Lower leg skin (tissue), 4 donors: ENCODE measurements at places on chromosomes 4 and X.

- DNase-seq: no peak
Observed at GRCh38 chr4:120723986-120724385, 198.5 kb downstream of the PRDM5 start.

DNA sequence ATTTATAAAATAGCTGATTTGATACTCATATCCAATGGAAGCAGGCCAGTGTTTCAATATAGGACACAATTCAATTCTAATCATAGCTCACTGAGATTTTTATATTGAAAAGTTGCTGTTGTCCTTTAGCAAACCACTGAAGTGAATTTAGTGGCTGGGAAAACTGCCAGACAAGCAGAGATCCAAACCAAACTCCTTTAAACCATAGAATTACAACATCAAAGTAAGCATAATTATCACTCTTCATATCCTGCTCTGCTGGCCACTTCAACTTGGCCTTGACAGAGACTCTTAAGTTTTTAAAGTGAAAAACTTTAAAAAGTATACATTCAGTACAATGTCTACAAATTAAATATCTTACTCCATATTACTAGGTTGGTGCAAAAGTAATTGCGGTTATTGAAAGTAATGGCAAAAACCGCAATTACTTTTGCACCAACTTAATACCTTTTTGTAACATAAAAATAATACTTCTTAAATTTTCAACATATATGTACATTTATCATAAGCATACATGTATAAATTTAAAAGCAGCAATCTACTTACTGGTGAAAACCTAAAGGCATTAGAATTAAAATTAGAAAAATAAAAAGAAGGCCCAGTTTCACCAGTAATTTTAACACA lies 433.0 kb downstream of the PCDH10 start:
- DNase-seq: no peak

- DNase-seq: no peak
Observed at GRCh38 chr4:151653548-151653918, 107.3 kb downstream of the GATB start.

DNA sequence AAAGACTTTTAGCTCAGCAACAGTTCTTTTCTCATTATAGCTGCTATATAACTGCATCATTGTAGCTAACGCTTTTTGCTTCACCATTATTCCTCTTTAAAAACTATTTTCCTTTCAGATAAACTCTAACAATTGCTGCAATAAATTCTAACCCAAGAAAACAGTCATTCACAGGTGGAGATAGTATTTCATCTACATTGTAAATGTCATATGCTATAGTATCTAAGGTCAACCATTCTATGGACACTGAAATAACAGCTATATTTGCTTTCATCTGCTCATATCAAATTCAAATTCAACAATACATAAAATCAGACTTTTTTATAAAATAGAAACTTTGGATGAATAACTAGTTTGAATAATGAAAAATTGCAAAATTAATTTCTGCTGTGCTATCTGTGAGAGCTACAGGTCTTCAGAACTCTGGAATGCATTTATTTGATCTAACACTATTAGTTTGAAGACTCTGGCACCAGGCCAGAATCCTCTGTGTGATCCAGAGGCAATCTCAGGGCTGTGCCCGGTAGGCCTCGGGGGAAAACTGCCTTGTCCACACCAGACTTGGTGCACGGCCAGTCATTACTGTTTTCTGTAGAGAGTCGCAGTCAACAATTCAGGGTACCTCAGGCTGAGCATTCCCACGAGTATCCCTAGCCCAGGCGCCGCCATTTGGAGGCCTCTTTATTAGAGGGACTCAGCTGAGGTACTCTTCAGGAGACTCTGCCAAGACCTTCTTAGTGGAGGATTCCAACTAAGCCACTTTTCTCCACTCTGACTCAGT lies 332.4 kb downstream of the SLC7A11 start:
- DNase-seq: no peak

DNA sequence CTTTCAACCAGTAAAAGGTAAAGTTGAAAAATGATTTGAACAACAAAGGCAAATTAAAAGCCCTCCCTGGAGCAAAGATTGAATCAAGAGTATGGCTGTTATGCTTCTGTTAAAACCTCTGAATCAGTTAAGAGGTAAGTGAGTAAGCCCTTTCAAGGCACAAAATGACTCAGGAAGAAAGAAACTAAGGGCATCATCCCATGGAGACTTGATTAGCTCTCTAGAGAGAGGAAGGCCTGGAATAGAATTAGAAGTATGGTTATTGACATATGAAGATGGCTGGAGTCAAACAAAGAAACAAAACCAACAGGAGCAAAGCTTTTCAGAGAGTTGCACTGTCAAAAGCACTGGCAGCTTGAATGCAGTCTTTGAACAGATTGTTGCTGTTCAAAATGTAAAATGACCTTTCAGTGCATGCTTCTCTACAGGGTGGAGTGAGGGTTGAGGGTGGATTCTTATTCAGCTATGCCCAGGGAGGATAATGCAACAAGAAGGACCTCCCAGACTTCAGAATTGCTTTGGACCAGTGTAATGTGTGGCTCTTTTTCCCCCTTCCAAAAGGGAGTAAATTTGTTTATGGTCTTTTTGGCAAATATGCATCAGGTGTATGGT lies 365.5 kb downstream of the GBA3 start:
- DNase-seq: no peak

DNA sequence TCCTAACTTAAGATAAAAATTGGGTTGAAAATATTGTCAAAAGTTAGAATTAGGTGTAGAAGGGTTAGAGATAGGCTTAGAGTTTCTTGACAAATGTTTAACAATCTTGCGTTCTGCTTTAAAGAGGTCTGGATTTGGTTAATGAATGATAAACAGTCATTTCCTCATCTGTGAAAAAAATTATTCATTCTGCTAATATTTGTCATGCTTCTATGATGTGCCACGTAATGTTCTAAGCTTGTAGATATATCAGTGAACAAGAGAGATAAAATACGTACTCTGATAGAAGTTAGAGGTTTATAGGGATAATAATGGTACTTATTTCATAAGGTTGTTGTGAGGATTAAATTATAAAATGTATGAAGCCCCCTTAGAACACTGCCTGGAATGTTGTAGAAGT lies 443.0 kb upstream of the GALNT7 start:
- DNase-seq: no peak

GRCh38 chrX:24025741-24026403 lies 1.1 kb downstream of the KLHL15 start:
- DNase-seq: no peak

- no peak for DNase-seq
Observed at GRCh38 chr4:26601204-26601603, 17.3 kb downstream of the TBC1D19 start.

- no peak for DNase-seq
Observed at GRCh38 chr4:16686195-16686594, 212.2 kb downstream of the LDB2 start.

DNA sequence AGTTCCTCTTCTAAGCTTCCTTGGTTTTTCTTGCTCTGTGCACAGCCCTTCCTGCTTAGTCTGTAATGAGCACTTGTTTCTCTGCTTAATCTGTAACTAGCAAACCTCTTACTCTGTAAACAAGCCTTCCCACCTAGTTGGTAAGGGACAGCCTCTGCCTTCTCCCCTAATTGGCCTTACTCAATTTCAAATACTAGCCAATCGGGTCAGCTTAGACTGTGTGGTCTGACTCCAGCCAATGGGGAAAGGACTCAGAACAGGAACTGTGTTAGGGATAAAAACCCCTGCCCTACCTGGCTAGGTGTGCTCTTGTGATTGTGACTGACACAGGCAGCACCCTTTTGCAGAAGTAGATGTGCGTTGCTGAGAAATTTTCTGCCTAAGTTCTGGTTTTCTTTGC lies 136.5 kb upstream of the AADAT start:
- DNase-seq: no peak

DNA sequence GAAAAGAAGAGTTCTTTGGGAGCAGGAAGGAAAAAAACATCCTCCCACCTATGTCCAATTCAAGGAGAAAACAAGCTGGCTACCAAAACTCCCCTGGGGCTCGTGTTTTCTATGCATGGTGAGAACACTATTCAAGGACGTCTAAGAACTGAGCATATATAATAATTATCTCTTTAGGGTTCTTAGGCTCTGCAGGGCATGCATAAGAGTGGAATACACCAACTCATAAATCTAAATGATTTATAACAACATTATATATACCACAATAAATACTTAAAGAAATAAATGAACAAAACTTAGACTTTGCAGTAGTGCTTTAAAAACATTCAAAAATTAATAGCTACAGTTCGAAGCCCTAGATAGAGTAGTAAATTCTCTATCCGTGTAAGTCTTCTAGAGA lies 19.5 kb upstream of the TMEM154 start:
- no peak for DNase-seq

GRCh38 chr4:187016101-187016500 lies 292.4 kb upstream of the FAT1 start:
- DNase-seq: no peak

- no peak for DNase-seq
Observed at GRCh38 chr4:21469438-21470300, 478.9 kb downstream of the KCNIP4 start.

- no peak for DNase-seq
Observed at GRCh38 chr4:156100651-156101050, 147.0 kb upstream of the CTSO start.

GRCh38 chrX:114889481-114889880 lies 127.9 kb downstream of the IL13RA2 start:
- no peak for DNase-seq

DNA sequence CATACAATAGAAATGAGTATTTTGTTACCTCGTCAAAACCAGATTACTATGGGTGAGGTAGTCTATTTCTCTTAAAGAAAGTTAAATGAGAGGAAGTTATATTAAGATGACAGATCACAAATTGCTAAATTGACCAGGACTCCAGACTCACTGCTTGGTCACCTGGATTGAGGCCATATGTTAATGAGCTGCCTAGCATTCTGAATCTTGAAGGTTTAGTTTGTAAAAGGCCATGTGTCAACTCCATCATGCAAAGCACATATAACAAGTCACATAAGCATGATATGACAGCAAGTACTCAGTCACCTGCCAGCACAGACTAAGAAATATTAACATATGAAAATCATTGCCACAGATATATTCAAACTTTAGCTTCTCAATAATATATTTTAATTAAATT lies 72.6 kb downstream of the EPHA5 start:
- no peak for DNase-seq

DNA sequence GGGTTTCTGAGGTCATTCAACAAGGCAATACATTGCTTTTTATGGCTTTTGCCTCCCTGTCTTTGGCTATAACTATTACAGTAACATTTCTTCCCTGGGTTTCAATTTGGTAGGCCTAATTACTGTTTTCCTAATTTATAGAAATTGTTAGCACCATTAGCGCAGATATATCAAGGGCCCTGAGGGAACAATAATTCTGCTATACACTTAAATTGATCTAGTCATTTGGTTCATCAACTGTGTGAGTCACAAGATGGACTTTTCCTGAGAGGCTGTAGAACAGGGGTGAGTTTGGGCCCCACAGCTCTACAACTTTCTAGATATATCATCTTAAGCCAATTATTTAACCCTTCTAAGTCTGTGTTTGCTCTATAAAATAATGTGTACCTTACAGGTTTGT lies 107.9 kb downstream of the COMMD8 start:
- DNase-seq: no peak

- no peak for DNase-seq
Observed at GRCh38 chr4:76053730-76054129, 17.9 kb upstream of the CXCL11 start.

DNA sequence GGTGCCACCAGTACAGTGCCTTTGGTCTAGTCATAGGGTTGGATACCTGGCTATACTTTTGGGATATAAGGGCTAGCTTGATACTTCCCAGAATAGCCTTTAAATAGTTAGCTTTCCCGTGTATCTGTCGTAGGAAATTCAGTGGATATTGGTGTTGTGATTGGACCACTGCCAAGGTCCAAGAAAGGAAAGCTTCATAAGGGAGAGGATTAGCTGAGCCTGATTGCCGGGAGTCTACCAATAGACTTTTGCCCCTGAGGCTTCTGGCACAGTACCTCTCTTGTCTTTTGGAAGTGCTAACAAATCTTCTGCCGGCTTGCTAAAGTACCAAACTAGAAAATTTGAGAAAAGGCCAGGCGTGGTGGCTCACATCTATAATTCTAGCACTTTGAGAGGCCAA lies 350.6 kb downstream of the CHIC1 start:
- DNase-seq: no peak

DNA sequence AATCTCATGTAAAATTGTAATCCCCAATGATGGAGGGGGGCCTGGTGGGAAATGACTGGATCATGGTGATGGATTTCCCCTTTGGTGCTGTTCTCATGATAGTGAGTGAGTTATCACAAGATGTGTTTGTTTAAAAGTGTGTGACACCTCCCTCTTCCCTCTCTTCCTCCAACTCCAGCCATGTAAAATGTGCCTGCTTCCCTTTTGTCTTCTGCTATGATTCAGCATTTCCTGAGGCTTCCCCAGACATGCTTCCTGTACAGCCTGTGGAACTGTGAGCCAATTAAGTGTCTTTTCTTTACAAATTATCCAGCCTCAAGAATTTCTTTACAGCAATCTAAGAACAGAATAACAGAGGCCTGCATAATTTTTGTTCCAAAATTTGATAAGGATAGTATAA lies 85.2 kb downstream of the ANAPC10 start:
- DNase-seq: no peak

DNA sequence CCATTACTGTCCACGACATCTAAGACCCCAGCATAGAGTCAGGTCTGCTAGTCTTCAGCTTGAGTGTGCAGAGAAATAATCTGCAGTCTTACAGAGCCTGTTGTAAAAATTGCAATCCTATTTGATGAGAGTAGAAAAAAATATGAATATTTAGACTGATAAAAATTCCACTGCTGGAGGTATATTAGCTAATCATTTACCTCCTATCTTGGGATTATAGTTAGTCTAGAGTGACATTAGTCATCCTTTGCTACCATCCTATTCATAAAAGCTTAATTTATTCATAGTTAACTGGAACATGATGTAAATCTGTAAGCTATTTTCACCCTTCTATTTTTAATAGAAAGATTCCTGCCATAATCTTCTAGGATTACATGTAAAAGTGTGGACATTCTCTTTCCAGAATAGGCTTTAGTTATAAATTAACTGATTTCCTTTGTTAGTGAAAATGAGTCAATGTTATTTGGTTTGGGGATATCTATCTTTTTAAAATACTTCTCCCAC lies 26.7 kb downstream of the C4orf54 start:
- no peak for DNase-seq

- no peak for DNase-seq
Observed at GRCh38 chrX:22139822-22140221, 107.7 kb downstream of the PHEX start.
